ENCODE measurements at places on chromosomes 5 and 9.

DNA sequence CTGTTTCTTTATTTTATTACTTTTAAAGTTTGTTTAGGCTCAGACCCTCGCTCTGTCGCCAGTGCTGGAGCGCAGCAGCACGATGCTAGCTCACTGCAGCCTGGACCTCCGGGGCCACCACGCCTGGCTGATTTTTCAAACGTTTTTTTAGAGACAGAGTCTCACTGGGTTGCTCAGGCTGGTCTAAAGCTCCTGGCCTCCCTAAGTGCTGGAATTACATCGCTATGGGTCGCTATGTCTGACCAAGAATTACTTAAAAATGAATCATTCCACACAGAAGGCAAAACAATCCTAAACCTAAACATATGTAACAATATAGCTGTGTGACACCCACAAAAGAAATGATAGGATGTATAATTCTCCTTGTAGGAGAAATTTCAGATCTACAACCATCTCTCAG lies 86.9 kb upstream of the SIMC1 start:
- no peak for DNase-seq

DNA sequence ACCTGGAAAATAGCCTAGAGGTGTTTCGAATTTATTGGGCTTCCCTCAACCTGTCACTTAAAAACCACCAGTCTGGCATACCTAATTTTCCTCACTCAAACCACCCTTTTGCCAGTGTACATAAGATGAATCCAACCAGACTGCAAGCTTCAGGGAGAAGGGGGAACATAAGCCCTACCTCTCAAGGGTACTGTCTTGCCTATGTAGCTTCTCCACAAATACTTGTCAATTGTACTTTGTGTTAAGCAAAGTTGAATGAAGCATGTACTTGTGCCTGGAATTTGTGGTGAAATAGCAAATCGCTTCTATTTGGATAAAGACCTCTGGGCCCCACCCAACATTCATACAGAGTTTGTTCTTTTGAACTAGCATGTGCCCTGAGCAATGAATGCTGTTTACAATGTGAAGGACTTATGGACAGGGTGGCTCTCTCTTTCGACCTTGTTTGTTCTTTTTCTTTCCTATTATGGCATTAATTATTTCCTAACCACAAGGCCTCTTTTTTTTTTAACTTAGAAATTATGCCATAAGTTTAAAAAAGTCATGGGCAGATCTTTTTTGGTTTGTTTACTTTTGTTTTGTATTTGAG lies 580.2 kb downstream of the EBF1 start:
- no peak for DNase-seq

- no peak for DNase-seq
Observed at GRCh38 chr9:98890256-98890655, 53.5 kb upstream of the COL15A1 start.

GRCh38 chr9:92711146-92711545 lies 41.2 kb upstream of the IPPK start:
- no peak for DNase-seq

GRCh38 chr5:142192286-142193113 lies 83.9 kb downstream of the NDFIP1 start:
- DNase-seq, result no peak

- no peak for DNase-seq
Observed at GRCh38 chr5:77937015-77937908, 161.1 kb upstream of the TBCA start.
